ENCODE measurements at places on chromosomes 3 and 15.

DNA sequence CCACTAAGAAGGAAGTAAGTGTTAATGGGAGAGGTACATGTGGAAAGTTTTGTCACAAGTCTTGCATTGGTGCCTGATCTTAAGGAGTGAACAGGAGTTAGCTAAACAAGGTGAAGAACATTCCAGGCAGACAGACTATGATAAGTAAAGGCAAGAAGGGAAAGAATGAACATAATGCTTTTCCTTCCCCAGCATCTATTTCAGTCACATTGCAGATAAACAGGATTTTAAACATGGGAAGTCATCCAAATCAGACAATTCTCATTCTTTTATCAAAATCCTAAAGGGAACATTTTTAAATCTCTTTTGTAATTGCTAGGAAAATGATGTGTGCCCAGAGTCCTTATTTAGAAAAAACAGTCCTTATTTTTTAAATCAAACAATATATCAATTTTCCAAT is 424.6 kb downstream of the FGF12 start:
- no peak for DNase-seq

GRCh38 chr3:153631102-153631501 is 469.1 kb downstream of the RAP2B start:
- no peak for DNase-seq

DNA sequence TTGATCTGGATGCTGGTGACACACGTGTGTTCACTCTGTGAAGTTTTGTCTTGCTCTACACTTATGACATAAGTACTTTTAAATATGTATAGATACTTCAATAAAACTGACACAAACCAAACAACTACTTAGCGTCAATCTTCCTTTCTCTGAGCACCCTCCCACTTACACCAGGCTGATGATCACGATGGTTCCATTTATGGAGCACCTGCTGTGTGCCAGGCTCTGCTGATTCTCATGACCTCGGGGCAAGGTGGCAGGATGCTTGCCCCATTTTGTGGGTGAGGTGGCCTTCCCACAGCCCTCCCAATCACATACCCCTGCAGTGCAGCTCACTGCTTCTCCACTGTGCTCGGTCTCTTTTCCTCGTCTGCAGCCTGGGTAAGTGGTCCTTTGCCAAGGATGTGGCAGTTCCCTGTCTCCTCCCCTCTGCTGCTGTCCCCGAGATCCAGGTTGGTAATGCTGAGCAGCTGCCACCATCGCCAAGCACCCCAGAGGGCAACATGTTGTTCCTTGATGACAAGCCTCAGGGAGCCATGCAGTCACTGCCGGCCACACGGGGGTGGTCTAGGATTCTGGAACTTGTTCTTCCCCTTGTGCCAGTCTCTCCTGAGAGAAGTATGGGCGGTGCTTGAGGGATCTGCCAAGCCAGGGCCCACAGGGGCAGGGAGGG is 20.6 kb upstream of the ADCY5 start:
- no peak for DNase-seq

GRCh38 chr3:77746892-77747291 is 707.0 kb downstream of the ROBO2 start:
- DNase-seq: no peak

DNA sequence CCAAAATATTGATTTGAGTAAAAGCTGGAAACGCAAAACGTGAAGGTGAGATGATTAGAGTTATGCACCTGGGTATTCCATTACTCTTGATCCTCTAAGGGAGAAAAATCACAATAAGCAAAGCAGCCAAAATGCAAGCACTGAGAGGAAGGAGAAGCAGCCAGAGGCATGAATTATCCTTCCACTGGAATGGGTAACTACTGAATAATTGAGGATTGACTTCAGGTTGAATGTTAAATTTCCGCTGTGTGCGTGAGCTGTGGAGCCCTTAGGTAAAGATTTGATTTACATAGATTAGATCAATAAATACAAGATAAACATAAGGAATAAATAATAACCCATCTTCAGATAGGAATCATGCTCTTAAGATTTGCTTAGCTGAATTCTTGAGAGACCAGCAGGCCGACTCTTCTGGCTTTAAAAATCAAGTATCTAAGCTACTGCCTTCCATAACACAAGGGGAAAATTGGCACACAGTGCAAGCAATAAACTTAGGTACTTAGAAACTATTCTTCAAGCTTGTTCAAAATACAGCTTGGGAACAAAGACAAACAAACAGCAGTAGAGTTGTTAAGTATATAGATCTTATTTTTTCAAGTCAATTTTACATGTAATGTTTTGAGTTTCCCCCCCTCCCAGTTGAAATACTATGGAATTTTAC is 1459.5 kb downstream of the ZPLD1 start:
- no peak for DNase-seq

- no peak for DNase-seq
Observed at GRCh38 chr3:192373586-192373985, 353.8 kb downstream of the FGF12 start.

DNA sequence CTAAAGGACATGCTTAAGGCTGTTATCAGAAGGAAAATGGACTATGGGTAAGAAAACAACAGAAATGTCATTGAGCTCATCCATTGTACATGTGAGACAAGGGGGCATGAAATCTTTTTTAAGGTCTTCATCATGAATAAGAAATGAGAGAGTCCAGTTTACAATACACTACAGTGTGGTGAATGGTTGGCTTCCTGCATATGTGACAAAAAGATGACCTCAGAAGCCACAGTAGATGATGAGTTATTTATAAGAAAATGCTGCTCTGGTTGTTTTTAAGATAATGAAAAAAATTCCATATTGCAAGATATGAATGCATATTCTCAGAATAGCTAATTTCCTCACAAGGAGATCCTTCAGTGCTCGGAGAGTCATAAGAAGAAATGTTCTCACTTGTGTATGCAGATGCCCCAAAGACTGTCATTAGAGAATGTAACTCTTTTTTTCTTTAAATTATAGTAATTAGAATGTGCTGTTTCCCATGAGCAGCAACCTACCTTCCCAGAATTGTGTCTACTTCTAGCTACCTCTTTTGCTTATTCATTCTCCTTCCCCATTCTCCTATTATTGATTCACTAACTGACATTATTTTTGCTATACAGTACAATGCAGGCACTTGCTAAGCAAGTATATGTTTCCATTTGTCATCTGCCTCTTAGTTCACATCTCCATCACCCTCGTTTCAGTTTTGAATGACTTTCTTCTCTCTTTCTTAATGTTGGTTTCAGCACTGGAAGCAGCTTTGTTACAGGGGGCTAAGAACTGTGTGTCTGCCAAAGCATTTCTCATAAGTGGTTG is 152.0 kb upstream of the PEX5L start:
- no peak for DNase-seq

GRCh38 chr3:101685870-101686307 is 629 bp downstream of the RPL24 start:
- DNase-seq: no peak

DNA sequence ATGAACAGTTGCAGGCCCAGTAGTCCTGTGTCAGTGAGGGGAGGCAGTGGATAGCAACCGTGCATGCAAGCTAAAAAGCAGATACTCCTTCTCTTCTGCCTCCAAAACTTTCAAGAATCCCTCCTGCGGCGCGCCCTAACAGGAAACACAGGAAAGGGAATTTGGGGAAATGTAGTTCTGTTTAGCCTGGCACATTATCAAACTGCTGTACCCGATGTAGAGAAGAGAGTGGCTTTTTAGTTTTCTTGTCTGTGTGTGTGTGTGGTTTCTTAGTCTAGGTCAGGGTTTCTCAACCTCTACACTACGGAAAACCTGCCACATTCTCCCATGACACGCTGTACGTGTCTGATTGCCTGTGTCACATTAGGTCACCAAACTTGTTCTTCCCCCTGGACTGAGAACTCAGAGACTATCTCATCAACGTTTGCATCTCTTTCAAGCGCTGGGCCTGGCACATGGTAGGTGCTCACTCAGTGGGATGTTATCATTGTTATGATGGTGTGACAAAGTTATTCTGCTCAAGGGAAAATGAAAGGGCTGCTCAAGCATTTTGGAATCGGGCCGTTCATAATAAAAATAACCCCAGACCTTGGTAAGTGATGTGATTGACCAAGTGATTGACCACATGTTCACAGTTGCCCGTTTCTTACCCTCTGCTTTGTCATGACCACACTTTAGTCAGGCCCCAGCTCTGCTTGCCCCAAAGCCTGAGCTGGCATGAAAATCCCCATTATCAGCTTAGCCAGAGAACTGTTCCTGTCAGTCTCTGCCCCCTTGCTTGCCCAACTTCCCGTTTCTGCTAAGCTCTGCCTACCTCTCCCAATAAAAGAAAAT is 33.2 kb downstream of the TM4SF4 start:
- DNase-seq: peak; percentile 51

DNA sequence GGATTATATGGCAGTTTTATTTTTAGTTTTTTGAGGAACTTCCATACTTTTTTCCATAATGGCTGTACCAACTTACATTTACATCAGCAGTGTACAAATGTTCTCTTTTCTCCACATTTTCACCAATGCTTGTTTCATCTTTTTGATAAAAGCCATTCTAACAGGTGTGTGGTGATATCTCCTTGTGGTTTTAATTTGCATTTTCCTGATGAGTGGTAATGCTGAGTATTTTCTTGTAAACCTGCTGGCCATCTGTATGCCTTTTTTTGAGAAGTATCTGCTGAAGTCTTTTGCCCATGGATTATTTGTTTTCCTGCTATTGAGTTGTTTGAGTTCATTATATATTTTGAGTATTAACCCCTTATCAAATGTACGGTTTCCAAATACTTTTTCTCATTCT is 50.6 kb downstream of the RPL39L start:
- no peak for DNase-seq

- DNase-seq: no peak
Observed at GRCh38 chr15:42314818-42315217, 41.6 kb upstream of the TMEM87A start.

DNA sequence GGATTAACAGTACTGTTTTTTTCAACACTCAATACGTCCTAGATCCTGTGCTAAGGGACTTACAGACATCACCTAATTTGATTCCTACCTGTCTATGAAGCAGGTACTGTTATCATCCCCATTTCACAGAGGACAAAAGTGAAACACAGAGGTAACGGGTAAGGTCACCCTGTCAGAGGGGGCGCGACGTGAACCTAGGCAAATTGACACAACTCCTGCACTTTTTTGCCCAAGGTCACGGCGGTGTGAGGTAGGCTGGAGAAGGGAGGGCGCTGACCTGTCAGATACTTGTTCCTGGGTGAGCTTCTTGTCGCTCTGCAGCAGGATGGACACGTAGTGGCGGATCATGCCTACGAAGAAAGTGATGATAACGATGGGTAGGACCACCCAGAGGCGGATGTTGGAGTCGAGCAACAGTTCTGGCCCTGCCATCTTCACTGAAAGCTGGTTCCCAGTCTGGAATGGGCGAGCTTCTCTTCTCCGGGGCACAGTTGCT is 363 bp downstream of the EMC3 start:
- no peak for DNase-seq

GRCh38 chr15:51022206-51022605 is 72.5 kb downstream of the TNFAIP8L3 start:
- peak; percentile 53 for DNase-seq

DNA sequence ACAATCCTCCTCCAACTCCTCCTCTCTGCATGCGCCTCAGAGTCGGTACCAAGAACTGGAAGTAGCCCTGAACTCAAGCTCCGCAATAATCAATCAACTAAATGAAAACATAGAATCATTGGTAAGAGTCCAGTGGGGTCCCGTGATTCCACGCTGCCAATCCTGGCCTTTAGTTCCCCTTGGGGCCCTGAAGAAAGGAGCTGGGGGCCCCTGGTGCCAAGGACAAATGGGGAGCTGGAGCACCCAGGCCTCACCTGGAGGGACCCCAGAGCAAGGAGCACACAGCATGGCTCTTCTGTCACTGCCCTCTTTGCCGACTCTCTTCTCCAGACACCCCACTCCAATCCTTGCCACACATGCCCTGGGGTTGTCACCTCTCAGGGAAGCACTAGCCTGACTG is 80.3 kb downstream of the ADAMTS7 start:
- no peak for DNase-seq

DNA sequence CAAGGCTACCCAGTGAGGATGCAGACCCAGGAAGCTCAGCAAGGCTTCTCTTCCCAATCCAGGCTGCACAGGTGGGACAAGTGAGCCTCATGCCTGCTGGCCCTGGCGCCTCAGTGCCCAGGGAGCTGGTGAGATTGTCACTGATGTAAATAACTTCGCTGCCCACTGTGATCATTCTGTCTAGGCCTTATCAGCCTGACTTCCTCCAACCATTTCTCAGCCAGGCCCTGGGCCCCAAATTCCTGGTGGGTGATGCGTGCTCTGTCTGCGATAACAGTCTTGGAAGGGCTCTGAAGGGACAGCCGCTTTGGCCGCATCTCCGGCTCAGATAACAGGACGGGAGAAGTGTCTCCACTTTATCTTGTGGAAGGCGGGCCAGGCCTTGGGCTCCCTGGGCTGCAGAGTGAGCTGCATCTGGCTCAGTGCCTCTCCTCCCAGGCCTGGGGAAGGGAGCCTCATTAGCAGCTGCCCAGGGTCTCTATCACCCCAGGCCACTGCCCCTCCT is 2.2 kb upstream of the FBLN2 start:
- DNase-seq: peak; percentile 85

DNA sequence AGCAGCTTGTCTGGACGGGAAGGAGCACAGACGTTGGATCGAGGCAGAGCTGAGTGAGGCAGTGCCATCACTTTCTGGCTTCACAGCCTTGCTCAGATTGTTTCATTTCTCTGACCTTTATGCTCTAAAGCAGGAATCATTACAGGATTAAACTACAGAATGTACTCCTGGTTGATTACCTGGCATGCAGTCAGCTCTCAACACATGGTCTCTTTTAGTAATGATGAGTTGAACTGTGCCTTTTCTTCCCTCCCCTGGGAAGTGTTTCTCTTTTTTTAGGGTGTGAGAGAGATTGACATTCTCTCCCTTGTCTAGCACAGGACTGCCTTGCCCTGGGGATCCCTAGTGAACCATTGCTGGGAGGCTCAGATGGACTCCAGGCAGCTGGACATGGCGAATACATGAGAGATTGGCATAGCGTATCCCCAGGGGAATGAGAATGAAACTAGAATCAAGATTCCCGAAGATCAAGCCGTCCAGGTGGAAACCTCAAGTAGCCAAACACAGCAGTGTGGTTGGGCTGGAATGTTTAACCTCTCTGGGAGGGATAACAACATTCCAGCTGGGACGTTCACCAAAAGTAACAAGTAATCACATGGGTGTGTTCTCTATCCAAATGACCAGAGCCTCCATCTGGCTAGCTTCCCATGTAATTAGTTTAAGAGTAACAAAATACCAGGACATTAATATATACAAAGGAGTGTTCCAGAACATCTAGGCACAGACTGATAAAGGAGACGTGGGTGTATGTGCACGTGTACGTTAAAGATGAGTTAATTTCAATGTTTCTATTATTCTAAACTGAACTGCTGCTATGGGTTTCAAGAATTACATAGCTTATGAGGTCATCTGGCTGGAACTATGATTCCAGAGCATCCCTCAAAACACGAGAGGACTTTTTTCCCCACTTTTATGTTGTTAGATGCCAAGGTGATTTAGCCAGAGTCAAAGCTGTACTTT is 118.6 kb upstream of the NR2E3 start:
- peak; percentile 95 for DNase-seq

DNA sequence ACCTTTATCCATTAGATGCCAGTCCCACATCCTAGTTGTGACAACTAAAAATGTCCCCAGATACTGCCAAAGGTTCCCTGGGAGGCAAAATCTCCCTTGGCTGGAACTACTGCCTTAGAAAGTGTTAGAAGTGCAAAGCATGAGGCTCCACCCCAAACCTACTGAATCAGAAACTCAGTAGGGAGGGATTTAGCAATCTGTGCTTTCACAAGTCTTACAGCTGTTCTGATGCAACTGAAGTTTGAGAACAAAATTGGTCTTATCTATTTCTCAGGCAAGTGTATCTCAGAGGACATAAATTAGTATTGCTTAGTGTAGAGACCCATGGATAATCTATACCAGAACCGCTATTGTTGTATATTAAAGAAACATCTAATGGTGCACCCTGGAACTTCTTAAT is 70.2 kb downstream of the CLDN1 start:
- DNase-seq: peak; percentile 89

All from fibroblast of the aortic adventitia (primary cell).